Activated CD4-positive, alpha-beta memory T cell treated with anti-CD3 and anti-CD28 coated beads, Interleukin-2, amount 10 ng/mL, durations not matched to agents 7 days and 5 days (primary cell): ENCODE measurements at places on chromosomes 5 and 9.

DNA sequence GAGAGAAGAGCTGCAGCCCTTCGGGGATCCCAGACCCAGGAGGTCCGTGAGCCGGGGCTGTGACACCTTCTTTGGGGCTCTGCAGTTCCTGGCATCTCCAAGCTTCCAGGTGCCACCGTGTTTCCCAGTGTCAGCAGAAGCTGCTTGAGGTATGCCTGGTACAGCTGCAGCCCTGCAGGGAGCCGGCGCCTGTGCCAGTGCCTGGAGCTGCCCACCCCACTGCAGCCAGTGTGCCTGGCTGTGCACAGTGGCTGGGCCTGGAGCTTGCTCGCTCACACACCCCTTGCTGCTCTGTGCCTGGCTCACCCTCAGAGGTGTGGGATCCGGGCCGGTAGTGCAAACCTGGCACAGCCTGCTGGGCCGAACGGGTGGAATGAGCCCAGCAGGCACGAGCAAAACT, 65.5 kb downstream of the NACC2 start:
- H3K27me3 ChIP-seq, result no peaks in the 10 kb centered on the region
- no peak overlapping the region for H3K4me3 ChIP-seq
- DNase-seq, result no peak
- no peak overlapping the region for H3K27ac ChIP-seq
- H3K4me1 ChIP-seq, result no peaks in the 10 kb centered on the region

- no peaks in the 10 kb centered on the region for H3K27me3 ChIP-seq
- no peaks in the 10 kb centered on the region for H3K4me1 ChIP-seq
- H3K36me3 ChIP-seq, result no peaks in the 10 kb centered on the region
- DNase-seq, result no peak
- H3K4me3 ChIP-seq, result no peak overlapping the region
Measured at GRCh38 chr9:80791836-80792235, 897.5 kb downstream of the TLE1 start.

- H3K4me1 ChIP-seq, result no peaks in the 10 kb centered on the region
- H3K36me3 ChIP-seq, result peaks cover 67% of the 10 kb centered on the region
- no peaks in the 10 kb centered on the region for H3K27me3 ChIP-seq
- no peak overlapping the region for H3K27ac ChIP-seq
- DNase-seq, result no peak
Measured at GRCh38 chr5:98880598-98880997, 48.2 kb downstream of the CHD1 start.

- no peaks in the 10 kb centered on the region for H3K27me3 ChIP-seq
- H3K4me1 ChIP-seq, result no peaks in the 10 kb centered on the region
- no peak overlapping the region for H3K27ac ChIP-seq
Measured at GRCh38 chr9:134234687-134235359, 70.5 kb upstream of the RNU6ATAC start.

DNA sequence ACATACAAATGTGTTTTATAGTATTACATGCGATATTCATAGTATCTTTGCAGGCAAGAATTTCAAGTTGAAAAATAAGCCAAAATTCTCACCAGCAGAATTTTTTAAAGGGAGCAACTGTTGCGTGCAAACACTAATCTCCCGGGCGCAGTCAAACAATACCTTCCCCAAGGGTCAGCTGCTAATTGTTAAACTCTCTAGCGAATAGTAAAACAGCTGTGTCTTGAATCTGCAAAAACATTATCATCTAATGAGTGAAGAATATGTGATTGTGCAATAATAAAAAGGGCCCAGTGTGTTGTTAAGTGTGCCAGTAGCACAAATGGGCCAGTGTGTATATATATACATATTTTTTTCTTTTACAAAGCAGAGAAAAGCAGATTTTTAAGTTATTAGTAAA, 131.4 kb downstream of the CCDC192 start:
- no peak overlapping the region for H3K27ac ChIP-seq
- peaks cover 14% of the 10 kb centered on the region for H3K27me3 ChIP-seq
- no peak for DNase-seq
- H3K4me1 ChIP-seq, result no peaks in the 10 kb centered on the region
- H3K4me3 ChIP-seq, result no peak overlapping the region
- no peaks in the 10 kb centered on the region for H3K36me3 ChIP-seq

GRCh38 chr9:126745574-126746411, 59.0 kb upstream of the ZBTB43 start:
- H3K4me3 ChIP-seq, result no peak overlapping the region
- H3K4me1 ChIP-seq, result peaks cover 30% of the 10 kb centered on the region
- no peaks in the 10 kb centered on the region for H3K36me3 ChIP-seq
- no peak for DNase-seq
- H3K27ac ChIP-seq, result no peak overlapping the region

- no peaks in the 10 kb centered on the region for H3K4me1 ChIP-seq
- H3K4me3 ChIP-seq, result no peak overlapping the region
- H3K27ac ChIP-seq, result no peak overlapping the region
- no peaks in the 10 kb centered on the region for H3K36me3 ChIP-seq
Measured at GRCh38 chr5:37615184-37615583, 224.7 kb downstream of the GDNF start.

DNA sequence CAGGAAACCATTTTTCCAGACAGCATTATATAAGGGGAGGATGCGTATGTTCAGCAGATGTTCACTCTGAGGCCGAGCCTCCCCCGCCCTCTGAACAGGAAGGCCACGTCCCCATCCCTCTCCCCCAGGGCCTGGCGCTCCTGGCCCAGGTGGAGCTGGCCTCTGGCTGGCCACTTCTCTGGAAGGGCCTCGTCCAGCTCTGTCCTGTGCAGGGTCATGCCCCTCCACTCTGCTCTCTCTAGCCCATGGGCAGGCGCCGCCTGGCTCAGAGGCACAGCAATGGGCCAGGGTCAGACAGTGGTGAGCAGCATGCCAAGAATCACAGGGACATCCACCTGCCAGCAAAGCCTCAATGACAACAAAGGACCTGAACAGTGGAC, 34.2 kb downstream of the ADAMTS2 start:
- H3K4me1 ChIP-seq, result no peaks in the 10 kb centered on the region
- no peaks in the 10 kb centered on the region for H3K27me3 ChIP-seq
- no peak overlapping the region for H3K27ac ChIP-seq

DNA sequence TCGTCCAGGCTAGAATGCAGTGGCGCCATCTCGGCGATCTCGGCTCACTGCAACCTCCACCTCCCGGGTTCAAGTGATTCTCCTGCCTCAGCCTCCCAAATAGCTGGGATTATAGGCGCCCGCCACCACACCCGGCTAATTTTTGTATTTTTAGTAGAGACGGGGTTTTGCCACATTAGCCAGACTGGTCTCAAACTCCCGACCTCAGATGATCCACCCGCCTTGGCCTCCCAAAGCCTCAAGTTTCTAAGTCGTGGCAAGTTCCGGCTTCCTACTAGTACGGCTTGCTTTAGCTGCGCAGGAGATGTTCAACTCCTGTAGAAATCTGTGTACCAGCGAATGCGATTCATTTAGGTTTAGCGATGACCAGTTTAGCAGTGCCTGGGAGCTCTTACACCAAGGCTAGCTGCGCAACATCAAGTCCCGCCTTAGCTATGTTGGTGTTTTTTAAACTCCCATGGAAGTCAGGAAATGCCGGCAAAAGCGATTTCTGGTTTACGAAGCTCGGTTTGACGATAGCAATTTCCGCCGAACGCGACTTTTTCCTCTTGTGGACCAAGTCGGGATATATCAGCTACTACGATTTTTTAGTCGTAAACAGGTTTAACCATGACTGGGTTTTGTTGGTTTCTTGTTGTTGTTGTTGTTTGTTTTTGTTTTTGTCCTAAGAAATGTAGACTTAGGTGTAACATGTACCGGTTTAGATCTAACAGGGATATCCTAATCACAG, 46.4 kb downstream of the ANXA2R start:
- H3K27ac ChIP-seq, result peak overlapping the region; percentile 100
- H3K36me3 ChIP-seq, result peaks cover 29% of the 10 kb centered on the region
- H3K4me3 ChIP-seq, result peak overlapping the region; percentile 99
- H3K27me3 ChIP-seq, result no peaks in the 10 kb centered on the region
- DNase-seq, result peak; percentile 75

DNA sequence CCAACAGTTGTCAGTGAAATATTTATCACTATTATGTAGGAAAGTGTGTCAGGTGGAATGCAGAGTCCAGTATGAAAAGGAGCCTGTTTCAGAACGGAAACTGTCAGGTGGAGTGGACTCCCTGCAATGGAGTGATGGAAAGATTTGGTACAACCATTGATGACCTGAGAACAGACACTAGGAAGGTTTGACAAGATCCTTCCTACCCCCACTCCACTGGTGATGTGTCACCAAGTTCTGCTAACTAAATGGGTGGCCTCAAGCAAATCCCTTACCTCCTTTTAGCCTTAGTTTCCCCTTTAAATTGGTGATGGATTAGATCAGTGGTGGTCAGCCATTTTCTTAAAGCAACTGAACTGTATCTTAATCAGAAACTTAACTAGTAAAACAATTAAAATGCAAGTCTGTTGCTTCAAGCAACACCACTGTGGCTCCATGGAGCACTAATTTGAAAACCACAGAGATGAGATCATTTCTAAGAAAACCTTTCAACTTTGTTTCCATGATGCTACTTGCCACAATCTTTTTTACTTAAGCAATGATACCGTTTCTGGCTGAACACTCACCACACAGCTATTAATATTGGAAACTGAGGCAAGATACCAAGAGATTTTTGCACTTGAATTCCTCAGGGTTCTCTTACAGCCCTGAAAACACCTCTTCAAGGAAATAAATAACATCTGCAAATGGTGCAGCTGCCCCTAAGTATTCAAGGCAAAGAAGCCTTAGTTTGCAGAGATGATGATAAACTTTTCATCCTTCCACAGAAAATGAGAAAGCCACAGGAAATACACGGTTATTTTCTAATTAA, 140.6 kb downstream of the ERCC6L2 start:
- H3K36me3 ChIP-seq, result peaks cover 26% of the 10 kb centered on the region
- peaks cover 69% of the 10 kb centered on the region for H3K4me1 ChIP-seq
- peak; percentile 61 for DNase-seq
- H3K4me3 ChIP-seq, result peak overlapping the region; percentile 0
- no peaks in the 10 kb centered on the region for H3K27me3 ChIP-seq

- no peak overlapping the region for H3K4me3 ChIP-seq
- H3K27me3 ChIP-seq, result no peaks in the 10 kb centered on the region
- H3K4me1 ChIP-seq, result no peaks in the 10 kb centered on the region
Measured at GRCh38 chr5:33010846-33011245, 299.7 kb downstream of the NPR3 start.

- peaks cover 60% of the 10 kb centered on the region for H3K4me1 ChIP-seq
- peaks cover 5% of the 10 kb centered on the region for H3K27me3 ChIP-seq
- peak; percentile 74 for DNase-seq
- H3K27ac ChIP-seq, result peak overlapping the region; percentile 58
Measured at GRCh38 chr5:151086905-151087360, 6.1 kb upstream of the TNIP1 start.

GRCh38 chr9:73371801-73372200, 220.1 kb downstream of the ANXA1 start:
- DNase-seq, result no peak
- no peaks in the 10 kb centered on the region for H3K4me1 ChIP-seq
- H3K4me3 ChIP-seq, result no peak overlapping the region
- no peaks in the 10 kb centered on the region for H3K27me3 ChIP-seq

DNA sequence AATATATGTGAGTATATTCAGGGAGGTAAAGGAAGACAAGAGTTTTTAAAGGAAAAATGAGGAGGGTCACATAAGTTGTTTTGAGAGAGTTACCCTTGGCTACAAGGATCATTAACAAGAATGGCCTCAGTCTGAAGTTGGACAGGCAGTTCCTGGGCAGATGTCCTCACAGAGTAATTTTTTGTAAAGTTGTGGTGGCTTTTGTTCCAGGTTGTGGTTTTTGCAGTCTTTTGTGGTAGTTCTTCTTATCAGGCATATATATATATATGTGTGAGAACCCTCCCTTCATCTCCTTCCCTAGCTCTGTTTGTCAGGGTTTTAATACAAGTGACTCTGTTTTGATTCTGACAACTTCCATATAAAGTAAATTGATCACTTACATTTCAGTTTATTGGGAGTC, 60.0 kb downstream of the CSNK1G3 start:
- H3K27ac ChIP-seq, result no peak overlapping the region
- H3K27me3 ChIP-seq, result no peaks in the 10 kb centered on the region
- peaks cover 14% of the 10 kb centered on the region for H3K36me3 ChIP-seq
- peaks cover 10% of the 10 kb centered on the region for H3K4me1 ChIP-seq
- no peak overlapping the region for H3K4me3 ChIP-seq
